Pancreas (tissue), 10 donors: ENCODE measurements at places on chromosomes 5 and 9. TPM values are rescaled to one million over a fixed set of nuclear protein-coding genes. Genes with fewer than 3 reads are reported as not detected.
A peak's percentile ranks its signal among the peaks of the same experiment; 100 is the strongest.

Gene FOXD4L4
- total RNA-seq = 0.29 TPM

DNA sequence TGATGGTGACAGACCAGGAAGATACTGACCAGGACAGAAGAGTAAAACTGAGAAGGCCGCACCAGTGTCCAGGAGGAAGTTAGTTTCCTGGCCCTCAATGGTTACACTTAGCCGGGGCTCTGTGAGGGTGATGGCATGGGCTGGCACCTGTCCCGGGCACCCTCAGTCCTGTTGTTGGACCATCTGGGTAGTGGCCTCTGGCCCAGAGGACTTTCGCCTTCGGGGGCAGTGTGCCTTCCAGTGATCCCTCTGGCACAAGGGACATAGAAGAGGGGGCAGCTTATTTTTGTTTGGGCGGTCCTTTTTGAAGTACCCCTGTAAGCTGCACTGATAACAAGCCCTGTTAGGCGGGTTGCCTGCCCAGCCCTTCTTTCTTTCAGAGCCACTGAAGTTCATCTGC is 1108.6 kb downstream of the TAF11L14 start:
- no peaks in the 10 kb centered on the region for H3K4me1 ChIP-seq
- DNase-seq = no peak
- no peaks in the 10 kb centered on the region for H3K27me3 ChIP-seq

DNA sequence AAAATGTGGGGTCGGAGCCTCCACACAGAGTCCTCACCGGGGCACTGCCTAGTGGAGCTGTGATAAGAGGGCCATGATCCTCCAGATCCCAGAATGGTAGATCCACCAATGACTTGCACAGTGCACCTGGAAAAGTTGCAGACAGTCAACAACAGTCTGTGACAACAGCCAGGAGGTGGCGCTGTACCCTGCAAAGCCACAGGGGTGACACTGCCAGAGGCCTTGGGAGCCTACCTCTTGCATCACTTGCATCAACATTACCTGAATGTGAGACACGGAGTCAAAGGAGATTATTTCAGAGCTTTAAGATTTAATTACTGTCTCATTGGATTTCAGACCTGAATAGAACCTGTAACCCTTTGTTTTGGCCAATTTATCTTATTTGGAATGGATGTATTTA is 614.1 kb upstream of the CDH9 start:
- no peak for DNase-seq
- no peaks in the 10 kb centered on the region for H3K36me3 ChIP-seq
- no peak overlapping the region for H3K27ac ChIP-seq
- H3K4me3 ChIP-seq = no peak overlapping the region
- no peaks in the 10 kb centered on the region for H3K4me1 ChIP-seq

GRCh38 chr5:81779125-81779915 is 28.4 kb upstream of the SSBP2 start:
- peak; percentile 77 for DNase-seq
- H3K4me1 ChIP-seq = peaks cover 12% of the 10 kb centered on the region
- H3K4me3 ChIP-seq = peak overlapping the region; percentile 22

Gene PCDHB2
- 0.63 TPM for total RNA-seq

- H3K36me3 ChIP-seq = no peaks in the 10 kb centered on the region
Measured at GRCh38 chr5:134029156-134029555, 24.4 kb upstream of the VDAC1 start.

Gene GRXCR2
- total RNA-seq = not detected

GRCh38 chr9:117826837-117827236 is 122.6 kb downstream of the TLR4 start:
- H3K36me3 ChIP-seq = no peaks in the 10 kb centered on the region
- no peaks in the 10 kb centered on the region for H3K27me3 ChIP-seq
- no peaks in the 10 kb centered on the region for H3K4me1 ChIP-seq

GRCh38 chr5:36683821-36684434 is 77.5 kb downstream of the SLC1A3 start:
- no peak overlapping the region for H3K27ac ChIP-seq
- H3K4me3 ChIP-seq = no peak overlapping the region
- H3K36me3 ChIP-seq = no peaks in the 10 kb centered on the region
- DNase-seq = no peak
- H3K4me1 ChIP-seq = no peaks in the 10 kb centered on the region
- H3K27me3 ChIP-seq = no peaks in the 10 kb centered on the region
